ENCODE measurements at places on chromosomes 11 and 22. TPM values are rescaled to one million over a fixed set of nuclear protein-coding genes. Genes with fewer than 3 reads are reported as not detected.

DNA sequence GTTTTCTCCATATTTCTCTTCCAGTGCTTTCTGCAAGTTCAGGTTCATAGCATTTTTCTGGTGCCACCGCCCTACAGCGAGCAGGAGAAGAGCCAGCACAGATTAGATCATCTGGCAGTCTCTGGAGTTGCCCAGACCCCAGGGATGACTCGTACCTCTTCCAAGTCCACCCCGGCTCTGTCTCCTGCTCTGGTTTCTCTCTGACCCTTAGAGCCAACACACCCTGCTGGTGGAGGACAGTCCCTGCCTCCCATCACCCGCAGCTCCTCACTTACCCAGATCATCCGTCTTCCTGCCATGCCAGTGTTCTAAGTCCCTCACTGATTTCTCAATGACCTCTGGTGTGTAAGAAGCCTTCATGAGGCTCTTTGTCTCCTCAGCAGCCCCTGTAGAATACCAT lies 28.0 kb downstream of the TST start:
- no peak for DNase-seq

- DNase-seq: no peak
These were observed 48.4 kb downstream of the CHRDL2 start for GRCh38 chr11:74682731-74683278.

DNA sequence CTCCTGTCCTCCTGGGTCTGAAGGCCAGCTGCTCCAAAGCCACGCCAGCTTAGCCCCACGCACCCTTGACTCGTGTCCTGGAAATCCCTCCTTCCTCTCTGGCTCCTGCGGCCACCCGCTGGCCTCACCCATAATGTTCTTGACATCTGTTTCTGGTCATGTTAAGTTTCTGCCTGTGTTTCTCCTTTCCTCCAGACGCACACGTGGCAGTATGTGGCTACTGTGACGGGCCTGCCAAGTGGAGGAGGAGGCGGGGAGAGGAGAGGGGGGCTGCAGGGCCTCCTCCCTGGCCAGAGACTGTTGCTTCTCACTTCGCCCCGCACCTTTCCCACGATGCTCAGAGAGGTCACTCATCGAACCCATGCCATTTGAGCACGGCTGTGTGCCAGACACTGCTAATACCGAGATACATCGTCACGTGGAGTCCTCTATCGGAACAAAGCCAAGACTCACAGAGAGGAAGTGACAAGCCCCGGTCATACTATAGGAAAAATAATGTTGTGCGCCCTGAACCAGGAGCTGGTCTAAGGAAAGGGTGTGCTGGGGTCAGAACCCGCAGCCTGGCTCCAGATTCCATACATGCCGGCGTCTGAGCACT lies 11.5 kb downstream of the C1QTNF6 start:
- peak; percentile 53 for DNase-seq

DNA sequence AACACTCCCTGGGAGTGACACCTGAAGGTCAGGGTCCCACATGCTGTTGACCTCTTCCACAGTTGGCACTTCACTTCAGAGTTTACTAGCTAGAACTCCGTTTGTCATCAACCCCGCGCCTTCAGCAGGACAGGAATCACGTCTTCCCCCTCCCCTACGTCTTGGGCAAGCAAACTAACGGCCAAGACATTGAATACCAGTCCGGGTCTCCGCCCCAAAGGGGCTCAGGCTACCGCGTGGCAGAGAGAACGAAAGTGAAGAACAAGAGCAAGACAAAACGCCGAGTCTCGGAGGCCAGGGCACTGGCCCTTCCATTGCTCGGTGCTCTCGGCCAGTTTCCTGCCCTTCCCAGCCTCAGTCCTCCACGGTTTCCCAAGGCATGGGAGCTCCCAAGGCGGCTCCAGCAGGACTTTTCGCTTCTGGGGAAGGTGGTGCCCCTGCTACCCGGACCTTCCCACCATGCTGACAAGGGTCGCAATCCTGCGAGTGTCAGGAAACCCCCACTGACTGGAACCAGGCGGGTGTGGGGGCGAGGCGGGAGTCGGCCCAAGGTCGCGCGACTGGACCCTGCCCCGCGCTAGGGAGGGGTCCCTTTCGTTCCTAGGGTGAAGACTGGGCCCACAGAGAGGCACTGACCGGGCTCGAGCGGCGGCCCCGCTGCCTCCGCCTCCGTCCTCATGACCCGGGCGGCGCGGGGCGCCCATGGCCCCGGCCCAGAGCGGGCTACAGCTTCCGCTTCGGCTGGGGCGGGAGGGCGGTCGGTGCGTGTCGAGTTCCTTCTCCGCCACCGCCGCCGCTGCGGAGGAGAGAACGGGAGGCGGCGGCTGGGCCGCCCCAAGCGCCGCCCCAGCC lies at the start of gene GUCD1:
Gene GUCD1, minus strand, starts transcription at position 826 of the 852 bp plus-strand sequence. Its CDS starts 147 bp downstream, at position 679.
- DNase-seq: peak; percentile 34

DNA sequence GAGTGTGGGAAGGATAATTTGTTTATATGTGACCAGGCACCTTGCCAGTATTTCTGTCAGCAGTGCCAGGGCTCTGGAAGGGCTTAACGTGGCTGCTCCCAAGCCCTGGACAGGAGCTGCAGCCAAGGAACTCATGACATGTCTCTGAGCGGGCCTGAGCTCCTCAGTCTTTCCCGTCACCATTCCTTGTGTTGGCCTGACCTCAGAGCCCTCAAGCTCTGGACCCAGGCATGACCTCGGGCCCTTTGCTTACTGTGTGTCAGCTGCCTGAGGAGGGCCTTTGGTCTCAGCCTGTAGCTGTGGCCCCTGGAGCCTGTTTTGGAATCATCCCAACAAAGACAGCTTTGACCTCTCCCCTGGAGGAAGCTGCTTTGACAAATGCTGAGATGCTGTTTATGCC lies 264.1 kb upstream of the PLET1 start:
- no peak for DNase-seq

GRCh38 chr22:20138417-20138738 lies 6.8 kb downstream of the ZDHHC8 start:
- DNase-seq: no peak

DNA sequence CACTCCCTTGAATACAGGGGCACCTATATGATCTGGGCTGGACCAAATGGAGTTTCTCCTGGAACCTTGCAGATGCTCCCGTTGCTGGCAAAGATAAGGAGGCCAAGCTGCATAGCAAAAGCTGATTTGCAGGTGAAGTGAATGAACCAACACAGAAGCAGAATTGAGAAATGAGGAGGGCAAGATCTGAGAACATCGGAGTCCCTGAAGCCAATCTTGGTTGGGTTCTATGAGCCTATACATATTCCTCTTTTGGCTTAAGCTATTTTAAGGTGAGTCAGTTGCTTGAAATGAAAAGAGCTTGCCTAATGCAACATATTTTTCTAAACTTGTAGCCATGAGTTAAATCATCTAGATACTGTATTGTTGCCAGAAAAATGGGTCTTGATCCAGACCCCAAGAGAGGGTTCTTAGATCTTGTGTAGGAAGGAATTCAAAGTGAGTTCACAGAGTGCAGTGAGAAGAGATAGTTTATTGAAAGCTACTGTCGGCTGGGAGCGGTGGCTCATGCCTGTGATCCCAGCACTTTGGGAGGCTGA lies 23.5 kb downstream of the WEE1 start:
- no peak for DNase-seq

GRCh38 chr11:37951996-37952395 lies 1354.0 kb upstream of the RAG2 start:
- DNase-seq: no peak

GRCh38 chr11:2945031-2945756 lies 16.0 kb upstream of the PHLDA2 start:
- peak; percentile 60 for DNase-seq

- no peak for DNase-seq
These were observed 41.1 kb downstream of the GRAMD4 start for GRCh38 chr22:46661221-46661851.

- no peak for DNase-seq
These were observed 30.3 kb upstream of the MMP13 start for GRCh38 chr11:102985850-102986249.

GRCh38 chr22:49688516-49689254 lies 139.0 kb downstream of the BRD1 start:
- no peak for DNase-seq

CYB5R2 gene
- 26.9 TPM for total RNA-seq

SLC5A1 gene
- not detected for total RNA-seq

GPR83 gene
- not detected for total RNA-seq

DCHS1 gene
- total RNA-seq: 2.1 TPM

BID gene
- total RNA-seq: 9.8 TPM

MYRF gene
- 1.6 TPM for total RNA-seq

C11orf21 gene
- 7.8 TPM for total RNA-seq

B4GALNT4 gene
- 6.6 TPM for total RNA-seq
